Stimulated activated CD4-positive, alpha-beta T cell treated with anti-CD3 and anti-CD28 coated beads, Interleukin-1b, Interleukin-23, amount 100 ng/mL, for 24 hours (primary cell): ENCODE measurements at places on chromosomes 6 and 20.

DNA sequence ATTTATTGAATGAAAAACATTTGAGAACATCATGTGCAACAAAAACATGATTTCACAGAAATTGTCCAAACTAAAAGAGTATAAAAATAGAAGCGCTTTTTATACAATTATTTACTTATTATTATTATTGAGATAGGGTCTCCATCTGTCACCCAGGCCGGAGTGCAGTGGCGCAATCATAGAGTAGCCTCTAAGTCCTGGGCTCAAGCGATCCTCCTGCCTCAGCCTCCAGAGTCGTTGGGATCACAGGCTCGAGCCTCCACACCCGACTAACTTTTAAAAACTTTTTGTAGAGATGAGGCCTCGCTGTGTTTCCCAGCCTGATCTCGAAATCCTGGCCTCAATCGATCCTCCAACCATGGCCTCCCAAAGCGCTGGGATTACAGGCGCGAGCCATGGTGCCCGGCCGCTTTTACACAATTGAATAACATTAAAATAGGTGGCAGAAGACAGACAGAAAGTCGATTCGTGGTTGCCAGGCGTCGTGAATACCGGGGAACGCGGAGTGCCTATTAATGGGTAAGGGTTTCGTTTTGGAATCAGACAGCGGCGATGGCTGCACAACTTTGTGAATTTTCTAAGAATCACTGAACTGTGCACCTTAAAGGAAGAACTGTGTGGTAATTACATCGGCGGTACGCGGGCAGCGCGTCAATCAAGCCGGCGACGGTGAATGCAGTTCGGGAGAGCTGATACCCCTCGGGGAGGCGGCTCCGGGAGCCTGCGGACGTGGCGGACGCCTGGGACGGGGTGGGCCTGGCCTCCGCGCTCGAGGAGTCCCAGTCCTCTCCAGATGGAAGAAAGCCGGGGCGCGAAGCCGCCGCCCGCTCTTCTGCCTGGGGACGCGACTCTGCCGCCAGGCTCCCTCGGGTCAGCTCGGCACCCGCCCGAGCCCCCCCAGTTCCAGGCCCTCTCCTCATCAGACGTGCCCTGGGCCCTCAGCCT lies 807 bp downstream of the TBC1D20 start:
- DNase-seq: peak; percentile 22

DNA sequence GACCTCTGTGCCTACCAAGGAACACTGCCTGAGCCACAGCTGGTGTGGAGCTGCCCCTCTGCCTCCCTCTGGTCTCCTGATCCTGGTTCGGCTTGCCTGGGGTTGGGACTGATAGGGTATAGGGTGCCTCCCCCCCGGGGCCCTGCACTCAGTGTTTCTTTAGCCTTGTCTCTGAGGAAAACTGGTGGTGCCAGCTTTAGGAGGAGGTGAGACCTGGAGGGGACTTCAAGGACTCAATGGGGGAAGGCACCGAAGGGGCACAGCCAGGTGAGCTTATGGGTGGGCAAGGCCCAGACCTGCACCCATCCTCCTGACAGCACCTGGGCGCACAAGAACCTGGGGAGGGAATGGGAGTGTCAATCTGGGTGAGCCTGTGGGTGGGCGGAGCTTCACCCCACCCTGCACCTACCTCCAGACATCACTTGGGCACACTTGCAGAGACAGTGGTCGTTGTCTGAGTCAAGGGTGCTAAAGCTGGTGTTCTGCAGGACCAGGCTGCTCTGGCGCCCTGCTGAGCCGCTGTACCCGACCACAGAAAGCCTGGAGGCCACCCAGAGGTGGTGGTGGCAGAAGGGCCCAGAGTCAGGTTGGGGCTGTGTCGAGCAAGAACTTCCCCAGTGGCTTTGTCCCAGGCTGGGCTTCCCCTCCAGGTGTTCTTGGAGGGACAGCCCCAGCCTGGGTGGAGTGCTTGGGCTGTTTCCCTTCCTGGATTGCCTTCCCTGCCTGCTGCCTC lies 40.5 kb downstream of the FAM110A start:
- no peak for DNase-seq

- no peak for DNase-seq
Observed at GRCh38 chr6:89689732-89690131, 51.2 kb upstream of the LYRM2 start.

DNA sequence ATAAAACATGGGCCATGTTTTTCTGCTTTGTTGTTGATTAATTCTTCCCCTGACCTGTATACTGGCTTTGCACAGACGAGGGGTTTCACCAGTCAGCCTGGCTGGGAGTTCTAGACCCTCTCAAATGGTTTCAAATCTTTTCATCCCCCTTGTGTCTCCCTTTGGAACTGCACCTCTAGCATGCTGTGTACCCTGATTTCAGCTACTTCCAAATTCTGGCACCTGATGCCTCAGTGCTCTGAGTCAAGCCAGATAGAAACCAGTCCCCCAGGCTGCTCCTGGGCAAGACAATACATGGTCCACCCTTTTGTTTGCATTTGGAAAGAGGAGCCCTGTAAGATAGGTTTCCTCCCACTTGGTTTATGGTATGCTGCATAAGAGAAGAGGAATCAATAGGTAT lies 290.2 kb downstream of the BTBD3 start:
- DNase-seq: no peak

DNA sequence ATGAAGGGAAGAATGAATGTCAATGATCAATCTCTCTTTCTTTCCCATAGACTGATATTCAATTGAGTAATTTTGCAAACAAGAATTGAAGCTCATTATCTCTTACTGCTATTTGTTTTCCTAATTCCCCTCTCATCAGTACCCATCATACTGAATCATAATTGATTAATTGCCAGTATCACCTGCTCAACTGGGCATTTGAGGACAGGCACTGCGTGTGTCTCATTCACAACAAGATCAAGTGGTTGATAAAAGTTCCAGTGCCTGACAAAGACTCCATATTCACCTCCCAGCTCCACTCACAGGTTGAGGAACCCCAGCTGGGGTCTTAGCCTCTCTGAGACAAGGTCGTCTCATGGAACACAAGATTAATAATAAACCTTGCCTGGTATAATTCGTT lies 67.7 kb downstream of the BCAS1 start:
- no peak for DNase-seq

DNA sequence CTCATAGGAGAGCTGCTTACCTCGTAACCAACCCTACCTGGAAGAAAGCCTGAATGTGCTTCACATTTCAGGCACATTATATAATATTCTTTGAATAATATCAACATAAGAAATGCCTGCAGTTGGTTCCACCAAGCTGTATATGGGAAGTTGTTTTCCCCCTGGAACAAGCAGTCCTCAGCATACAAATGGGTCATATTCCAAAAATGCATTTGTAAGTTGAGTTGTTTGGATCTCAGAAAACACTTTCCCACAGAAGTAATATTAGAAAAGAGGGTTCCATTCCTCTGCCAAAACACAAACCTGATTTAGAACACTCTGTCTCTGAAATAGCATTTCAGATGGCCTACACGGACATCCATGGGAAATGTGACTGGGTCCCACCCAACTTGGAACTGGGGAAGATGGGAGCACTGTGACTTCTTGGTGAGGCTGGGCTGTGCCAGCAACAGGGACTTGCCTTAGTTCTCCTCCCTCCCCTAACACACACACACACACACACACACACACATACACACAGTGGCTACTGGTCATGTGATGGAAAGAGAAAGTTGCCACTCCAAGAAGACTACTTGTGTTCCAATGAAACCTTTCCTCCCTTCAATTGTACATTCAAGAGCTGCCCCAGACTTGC lies 11.4 kb upstream of the RCAN2 start:
- DNase-seq: no peak

GRCh38 chr20:47330071-47330470 lies 26.4 kb downstream of the ZMYND8 start:
- DNase-seq: no peak

GRCh38 chr20:57584768-57585461 lies 24.0 kb downstream of the PCK1 start:
- no peak for DNase-seq

DNA sequence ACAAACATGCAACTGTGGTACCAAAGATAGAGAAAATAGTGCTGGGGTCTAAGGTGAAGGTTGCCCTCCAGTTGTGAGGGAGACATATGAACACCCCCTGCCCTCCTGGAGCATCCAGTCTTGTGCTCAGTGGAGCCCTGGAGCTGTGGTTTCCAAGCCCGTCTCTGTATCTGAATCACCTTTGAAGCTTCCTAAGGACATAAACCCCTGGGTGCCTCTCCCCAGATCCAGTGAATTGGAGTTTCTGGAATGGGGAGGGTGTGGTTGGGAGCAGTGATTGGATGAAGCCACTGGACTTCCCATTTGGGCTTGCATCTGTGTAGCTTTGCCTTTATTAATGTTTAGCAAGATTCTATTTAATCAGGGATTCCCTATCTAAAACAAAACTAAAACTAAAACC lies 22.4 kb upstream of the E2F3 start:
- no peak for DNase-seq
